ENCODE measurements at places on chromosomes 11 and 22. TPM values are rescaled to one million over a fixed set of nuclear protein-coding genes. Genes with fewer than 3 reads are reported as not detected.

DNA sequence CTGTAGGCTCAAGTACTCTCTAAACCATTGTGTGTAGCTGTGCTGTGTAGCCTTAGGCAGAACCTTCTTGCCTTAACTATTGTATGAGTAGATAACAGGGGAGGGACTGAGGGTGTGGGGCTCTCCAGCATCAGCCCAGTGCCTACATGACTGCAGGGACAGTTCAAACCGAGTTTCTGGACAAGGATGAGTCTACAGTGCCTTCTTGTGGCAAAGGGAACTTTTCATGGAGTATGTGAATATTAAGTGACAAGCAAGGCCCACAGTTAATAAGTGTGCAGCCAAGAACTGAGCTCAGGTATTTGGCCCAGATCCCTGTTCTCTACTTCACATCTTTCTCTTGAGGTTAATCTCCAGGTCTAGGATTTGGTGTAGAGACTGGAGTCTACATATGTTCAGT lies 424.4 kb upstream of the LARGE1 start:
- no peak for DNase-seq

DNA sequence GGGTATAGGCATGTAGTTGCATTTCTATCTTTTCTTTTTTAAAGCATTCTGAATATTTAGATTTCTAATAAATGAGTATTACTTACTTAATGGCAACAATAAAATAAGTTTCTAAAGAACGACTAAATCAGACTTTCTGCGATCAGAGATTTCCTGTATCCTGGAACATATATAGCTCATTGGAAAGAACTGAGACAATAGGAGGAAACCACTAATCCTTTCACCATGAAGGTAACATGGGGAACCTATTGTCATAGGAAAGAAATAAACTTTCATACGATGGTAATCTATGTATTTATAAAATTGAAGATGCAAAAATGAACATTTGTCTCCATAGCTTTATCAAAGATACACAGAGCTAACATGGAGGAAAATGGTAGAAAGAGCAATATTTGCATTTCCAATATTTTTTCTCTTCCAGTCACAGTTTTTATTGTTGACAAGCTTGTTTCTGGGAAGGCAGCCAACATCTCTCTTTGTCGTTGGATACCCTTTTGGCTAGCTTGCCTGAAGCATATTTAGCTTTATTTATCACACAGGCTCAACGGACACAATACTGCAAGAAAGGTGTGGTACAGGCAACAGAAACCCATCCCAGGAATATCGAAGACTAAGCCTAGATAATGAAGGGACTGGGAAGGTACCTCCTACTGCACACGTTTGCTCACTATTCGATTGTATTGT lies 293.3 kb upstream of the MPPED2 start:
- DNase-seq = no peak

- DNase-seq = no peak
These were observed 902.4 kb upstream of the RAG2 start for GRCh38 chr11:37500425-37500824.

DNA sequence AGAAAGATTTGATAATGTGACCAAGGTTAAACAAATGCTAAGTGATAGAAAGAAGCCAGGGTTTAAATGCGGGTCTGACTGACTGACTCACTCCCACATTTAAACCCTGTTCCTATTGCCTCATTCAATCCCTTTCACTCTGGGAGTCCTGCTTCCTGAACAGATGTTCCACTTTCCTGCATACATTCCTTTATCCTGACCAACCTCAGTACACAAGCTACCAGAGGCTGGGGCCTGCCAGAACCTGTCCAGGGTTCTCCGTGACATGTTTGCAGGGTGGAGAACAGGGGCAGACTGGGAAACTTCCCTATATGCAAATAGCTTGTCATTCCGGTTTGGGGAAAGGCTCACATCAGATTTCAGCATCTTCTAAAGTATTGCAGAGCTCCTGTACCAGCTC lies 3.0 kb upstream of the ANKK1 start:
- DNase-seq = no peak

DNA sequence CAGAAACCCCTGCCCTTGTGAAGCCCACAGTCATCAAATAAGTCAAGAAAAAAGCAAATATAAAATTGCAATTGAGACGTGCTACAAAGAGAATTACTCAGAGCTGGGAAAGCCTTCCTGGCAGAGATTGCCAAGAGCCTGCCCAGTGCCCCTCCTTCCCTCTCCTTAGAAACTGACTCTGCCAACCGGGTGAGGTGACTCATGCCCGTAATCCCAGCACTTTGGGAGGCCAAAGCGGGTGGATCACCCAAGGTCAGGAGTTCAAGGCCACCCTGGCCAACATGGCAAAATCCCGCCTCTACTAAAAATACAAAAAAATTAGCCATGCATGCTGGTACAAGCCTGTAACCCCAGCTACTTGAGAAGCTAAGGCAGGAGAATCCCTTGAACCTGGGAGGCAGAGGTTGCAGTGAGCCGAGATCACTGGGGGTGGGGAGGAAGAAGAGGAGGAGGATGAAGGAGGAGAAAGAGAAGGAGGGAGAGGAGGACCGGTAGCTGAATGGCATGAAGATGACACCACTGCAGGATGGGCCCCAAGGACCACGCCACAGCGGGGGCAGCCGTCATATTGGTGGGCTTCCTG lies 76.1 kb upstream of the RTL6 start:
- DNase-seq = no peak

CABP4 gene
- polyA plus RNA-seq = 0.15 TPM

GRCh38 chr11:123559523-123559955 lies 94.9 kb downstream of the SCN3B start:
- DNase-seq = no peak

GRCh38 chr11:114230031-114230704 lies 66.0 kb upstream of the NNMT start:
- no peak for DNase-seq

- DNase-seq = peak; percentile 23
These were observed 437.8 kb upstream of the CCDC90B start for GRCh38 chr11:83723999-83724398.

DNA sequence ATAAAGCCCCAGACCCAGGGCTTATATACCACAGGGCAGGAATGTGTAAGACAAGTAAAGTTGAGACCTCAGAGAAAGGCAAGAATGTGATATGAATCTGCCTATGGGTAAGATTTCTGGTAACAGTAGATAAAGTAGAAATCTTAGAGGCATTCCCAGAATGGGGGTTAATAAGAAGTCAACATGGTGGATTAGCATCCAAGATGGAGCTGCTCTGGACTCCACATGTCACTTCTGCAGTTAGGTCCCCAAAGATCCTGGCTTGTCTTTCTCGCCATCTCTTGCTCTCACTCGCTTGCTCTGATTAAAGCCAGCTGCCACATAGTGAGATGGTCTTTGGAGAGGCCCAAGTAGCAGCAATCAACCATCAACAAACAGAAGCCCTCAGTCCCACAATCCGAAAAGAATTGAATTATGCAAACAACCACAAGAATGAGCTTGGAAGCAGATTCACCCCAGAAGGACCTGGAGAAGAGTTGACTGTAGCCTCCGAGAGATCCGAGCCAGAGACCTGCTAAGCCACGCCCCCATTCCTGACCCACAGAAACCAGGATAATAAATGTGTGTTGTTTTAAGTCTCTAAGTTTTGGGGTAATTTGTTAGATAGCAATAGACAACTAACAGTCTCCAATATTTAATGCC lies 5.4 kb upstream of the C11orf86 start:
- DNase-seq = no peak

DNA sequence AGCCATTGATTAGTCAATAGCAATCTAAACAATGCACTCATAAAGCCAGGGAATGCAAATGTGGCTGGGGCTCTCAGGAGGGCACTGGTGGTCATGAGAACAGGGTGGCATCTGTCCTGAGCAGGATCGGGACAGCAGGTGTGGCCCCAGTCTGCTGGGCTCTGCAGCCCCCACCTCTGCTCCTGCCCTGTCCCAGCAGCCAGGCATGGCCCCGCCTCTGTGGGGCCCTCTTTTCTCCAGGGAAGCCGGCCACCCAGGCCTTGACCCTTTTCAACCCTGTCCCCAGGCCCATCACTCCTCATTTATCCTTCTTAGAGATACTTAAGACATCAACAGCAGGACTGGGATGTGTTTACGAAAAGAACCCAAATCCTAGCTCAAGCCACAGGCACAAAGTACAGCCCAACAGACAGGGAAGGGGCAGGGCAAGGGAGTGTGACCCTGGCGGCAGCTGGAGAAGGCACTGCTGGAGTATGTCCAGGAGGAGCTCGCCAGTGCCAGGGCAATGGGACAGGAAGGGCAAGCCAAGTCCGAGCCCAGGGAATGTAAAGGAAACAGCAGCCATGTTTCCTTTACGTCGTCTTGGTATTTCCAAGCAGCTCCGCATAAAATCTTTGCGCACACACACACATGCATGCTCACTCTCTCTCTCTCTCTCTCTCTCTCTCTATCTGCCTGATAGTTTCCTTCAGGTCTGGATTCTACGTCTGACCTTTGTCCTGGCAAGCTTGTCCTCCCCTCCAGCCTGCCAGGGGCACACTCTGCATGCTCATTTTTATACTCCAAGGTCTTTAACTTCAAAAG lies 59.9 kb downstream of the DGCR2 start:
- no peak for DNase-seq

- DNase-seq = no peak
These were observed 1046.6 kb downstream of the TBC1D22A start for GRCh38 chr22:47808886-47809620.

RAG1 gene
- polyA plus RNA-seq = not detected

DNA sequence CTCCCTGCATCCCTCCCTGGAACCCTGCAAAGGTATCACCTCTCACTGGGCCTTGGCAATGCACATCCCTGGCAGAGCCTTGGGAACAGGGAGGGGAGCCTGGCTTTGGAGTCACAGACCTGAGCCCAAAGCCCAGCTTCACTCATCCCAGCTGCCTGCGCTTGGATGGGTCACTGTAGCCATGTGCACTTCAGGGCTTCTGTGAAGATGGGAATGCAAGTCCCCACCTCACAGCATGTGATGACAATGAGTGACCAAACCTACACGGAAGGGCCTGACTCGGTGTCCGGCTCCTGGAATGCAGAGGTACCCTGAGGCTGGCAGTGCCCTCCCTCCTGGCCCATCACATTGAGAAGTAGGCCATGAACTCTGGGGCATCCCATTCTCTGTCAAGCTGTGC lies 22.8 kb upstream of the BAIAP2L2 start:
- no peak for DNase-seq

GRCh38 chr11:37557990-37558389 lies 960.0 kb upstream of the RAG2 start:
- DNase-seq = no peak
